ENCODE measurements at places on chromosomes 4 and X.
A peak's percentile ranks its signal among the peaks of the same experiment; 100 is the strongest.

DNA sequence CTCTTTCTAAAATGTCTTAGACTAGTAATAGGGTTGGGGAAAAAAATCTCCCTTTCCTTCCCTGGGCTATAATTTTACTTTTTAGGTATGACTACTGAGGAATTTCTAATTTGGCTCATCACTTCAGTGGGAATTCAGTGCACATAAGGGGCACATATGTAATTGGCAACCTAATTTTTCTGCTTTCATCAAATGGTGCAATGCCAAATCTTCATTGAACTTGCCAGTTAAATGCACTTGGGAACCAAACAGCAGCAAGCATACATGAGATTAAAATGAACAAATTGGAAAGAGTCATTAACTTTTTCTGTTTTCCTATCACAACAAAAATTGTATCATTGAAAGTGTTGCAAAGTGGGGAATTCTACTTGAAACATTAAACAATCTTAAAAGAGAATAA is 2.9 kb upstream of the CCSER1 start:
- no peak for DNase-seq

DNA sequence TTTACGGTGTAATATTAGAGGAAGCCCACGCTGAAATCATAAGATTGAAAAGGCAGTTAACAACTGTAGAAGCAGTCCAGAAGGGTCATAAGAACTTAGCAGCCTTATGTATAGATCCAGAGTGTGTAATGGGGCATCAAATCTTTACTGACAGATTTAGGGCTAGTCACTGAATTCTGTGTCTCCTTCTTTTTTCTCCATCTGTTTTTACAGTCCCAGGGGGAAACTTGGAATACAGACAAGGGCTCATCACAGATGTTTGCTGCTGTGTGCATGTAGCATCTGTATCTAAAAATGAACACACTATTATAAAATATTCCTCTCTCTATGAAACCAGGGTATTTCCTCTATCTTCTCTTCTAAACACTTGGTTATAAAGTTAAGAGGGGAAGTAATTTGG is 43.9 kb downstream of the CYSLTR1 start:
- DNase-seq = no peak

- no peak for DNase-seq
Measured at GRCh38 chr4:4281787-4282186, 8.2 kb downstream of the LYAR start.

GRCh38 chr4:138460477-138461414 is 218.6 kb upstream of the SLC7A11 start:
- no peak for DNase-seq

DNA sequence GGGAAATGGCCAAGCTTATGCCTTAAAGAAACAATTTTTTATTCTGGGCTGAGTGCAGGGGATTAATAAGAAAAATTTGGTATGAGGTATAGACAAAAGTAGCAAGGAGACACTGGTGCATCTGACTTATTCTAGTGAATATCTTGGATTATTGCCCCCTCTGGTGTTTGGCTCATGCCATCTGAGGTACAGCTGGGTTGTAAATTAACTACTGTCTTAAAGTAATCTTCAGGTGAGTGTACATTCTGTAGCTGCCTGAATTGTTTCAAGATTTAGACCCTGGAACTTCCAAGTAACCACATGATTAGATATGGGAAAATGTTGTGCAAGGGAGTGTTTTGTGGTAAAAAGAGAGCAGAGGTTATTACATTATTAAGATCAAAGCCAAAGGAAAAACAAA is 988.7 kb downstream of the FAM133A start:
- no peak for DNase-seq

- DNase-seq = no peak
Measured at GRCh38 chr4:162582180-162582579, 418.4 kb upstream of the FSTL5 start.

DNA sequence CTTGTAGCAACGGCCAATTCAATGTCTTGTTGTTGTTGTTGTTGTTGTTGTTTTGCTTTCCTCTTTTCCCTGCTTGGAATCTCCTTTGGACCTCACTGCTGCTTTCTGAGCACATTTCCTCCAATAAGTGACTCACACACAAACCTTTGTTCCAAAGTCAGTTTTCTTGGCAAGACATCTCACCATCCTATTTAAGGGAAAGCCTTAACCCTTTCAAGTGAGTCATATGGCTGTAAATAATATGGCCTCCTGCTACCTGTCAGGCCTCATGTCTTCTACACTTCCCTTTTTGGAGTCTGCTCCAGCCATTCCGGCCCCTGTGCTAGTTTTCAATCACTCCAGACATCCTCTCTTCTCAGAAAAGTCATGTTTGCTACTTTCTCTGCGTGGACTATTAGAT is 79.5 kb upstream of the MAGEB10 start:
- DNase-seq = no peak

DNA sequence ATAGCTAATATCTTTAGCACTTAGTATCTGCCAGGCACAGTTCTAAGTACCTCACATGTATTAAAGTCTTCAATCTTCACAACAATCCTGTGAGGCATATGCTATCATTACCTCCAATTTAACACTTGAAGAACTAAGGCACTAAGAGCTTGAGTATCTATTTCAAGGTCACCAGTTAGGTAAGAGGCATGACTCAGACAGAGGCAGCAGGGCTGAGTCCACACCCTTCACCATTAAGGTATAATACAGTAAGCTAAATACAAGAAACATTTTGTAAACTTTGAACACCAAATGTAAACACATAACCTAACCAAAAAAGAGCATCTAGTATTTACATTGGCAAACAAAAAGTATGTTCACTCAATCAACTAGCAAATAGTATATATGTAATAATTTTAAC is 1410.9 kb downstream of the PCDH18 start:
- no peak for DNase-seq

DNA sequence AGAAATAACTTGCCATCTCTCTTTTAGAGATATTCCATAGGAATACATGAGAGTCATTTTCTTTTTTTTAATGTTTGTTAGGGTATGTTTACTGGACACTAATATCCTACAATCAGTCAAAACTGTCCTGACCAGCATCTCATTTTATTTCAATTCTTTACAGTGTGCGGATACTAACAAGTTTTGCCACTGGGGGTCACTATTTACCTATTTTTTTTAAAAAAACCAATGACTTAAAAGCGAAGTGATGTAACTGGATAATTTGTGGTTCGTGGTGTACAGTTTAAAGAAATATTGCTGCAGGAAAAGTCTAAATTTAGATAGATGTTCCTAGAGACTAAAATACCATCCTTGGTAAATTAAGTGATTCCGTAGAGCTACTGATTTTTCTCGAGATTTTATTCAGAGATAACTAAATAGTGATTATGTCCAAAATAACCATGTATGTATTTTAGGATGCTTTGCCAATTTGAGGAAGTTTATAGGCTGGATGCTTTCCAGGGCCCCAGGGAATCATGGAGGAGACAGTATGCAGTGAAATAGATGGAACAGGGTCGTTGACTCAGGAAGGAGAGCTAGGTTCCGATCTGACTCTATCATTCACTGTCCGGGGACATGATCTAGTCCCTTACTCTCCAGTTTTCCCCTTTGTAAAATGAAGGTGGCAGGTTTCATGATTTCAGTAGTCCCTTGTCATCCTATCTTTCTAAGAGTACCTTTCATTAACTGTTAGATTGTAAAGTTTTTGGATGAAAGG is 34.0 kb upstream of the GNPDA2 start:
- DNase-seq = peak; percentile 29

DNA sequence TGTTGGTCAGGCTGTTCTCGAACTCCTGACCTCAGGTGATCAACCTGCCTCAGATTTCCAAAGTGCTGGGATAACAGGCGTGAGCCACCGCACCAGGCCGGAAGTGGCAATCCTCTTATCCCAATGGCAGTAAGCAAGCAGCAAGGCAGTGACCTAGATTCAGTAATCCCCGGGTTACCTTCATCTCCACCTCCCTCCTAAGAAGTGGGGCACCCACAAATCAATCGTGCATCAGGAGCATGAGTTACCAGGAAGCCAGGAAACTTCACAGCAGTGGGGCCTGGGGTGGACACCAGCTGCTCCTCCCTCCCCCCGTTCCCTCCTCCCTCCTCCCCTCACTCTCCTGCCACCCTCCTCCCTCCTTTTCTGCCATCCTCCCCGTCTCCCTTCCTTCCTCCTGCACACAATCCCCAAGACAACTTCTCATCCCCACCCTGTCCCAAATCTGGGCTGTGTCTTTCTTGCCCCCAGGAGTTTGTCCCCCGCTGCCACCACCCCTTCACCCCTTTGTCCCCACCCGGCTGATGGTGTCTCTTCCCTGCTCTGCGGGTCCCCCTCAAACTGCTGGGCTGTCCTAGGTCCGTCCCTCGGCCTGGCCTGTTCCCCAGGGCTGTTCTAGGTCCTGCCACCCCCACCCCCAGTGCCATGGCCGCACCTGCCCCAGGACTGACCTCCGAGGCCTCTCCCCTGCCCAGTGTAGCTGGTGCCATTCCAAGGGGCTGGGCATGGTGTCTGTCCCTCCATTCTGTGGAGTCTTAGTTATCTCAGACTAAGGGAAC is 2.2 kb downstream of the PDE6B start:
- no peak for DNase-seq

DNA sequence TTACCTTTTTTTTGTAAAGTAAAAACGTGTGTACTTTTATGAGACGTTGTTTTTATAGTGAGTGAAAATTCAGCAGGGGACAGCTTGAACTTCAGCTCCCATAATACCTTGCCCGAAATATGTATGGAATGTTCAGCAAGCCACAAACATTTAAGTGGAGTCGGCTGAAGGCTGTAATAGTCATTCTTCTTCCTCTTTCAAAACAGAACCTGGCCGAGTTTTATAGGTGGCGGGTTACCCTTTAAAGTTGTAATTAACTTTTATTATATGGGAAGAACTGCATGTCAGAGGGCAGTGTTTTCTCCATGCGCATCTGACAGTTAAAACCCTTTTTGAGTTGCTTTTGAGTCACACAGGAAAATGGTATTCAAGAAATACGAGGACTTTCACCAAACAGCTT is 50.7 kb downstream of the CLDN34 start:
- DNase-seq = no peak

- DNase-seq = no peak
Measured at GRCh38 chr4:138449938-138450337, 207.8 kb upstream of the SLC7A11 start.

DNA sequence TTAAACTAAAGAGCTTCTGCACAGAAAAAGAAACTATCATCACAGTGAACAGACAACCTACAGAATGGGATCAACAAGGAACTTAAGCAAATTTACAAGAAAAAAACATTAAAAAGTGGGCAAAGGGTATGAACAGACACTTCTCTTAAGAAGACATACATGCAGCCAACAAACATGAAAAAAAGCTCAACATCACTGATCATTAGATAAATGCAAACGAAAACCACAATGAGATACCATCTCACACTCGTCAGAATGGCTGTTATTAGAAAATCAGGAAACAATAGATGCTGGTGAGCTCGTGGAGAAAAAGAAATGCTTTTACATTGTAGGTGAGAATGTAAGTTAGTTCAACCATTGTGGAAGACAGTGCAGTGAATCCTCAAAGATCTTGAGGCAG is 27.8 kb downstream of the PAPSS1 start:
- DNase-seq = no peak

GRCh38 chr4:6258741-6259140 is 10.9 kb upstream of the WFS1 start:
- no peak for DNase-seq

DNA sequence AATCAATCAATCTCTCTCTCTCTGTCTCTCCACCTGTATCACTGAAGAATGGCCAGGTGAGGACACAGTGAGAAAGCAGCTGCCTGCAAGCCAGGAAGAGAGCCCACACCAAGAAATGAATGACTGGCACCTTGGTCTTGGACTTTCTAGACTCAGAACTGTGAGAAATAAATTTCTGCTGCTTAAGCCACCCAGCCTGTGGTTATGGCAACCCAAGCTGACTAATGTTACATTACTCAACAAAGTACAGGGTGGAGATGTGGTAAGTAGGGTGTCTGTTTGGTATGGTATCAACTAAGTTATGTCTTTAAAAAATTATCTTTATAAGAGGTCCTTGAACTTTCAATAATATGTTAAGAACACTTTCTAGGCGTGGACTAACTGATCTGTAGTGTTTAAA is 159.3 kb downstream of the EPHA5 start:
- no peak for DNase-seq

DNA sequence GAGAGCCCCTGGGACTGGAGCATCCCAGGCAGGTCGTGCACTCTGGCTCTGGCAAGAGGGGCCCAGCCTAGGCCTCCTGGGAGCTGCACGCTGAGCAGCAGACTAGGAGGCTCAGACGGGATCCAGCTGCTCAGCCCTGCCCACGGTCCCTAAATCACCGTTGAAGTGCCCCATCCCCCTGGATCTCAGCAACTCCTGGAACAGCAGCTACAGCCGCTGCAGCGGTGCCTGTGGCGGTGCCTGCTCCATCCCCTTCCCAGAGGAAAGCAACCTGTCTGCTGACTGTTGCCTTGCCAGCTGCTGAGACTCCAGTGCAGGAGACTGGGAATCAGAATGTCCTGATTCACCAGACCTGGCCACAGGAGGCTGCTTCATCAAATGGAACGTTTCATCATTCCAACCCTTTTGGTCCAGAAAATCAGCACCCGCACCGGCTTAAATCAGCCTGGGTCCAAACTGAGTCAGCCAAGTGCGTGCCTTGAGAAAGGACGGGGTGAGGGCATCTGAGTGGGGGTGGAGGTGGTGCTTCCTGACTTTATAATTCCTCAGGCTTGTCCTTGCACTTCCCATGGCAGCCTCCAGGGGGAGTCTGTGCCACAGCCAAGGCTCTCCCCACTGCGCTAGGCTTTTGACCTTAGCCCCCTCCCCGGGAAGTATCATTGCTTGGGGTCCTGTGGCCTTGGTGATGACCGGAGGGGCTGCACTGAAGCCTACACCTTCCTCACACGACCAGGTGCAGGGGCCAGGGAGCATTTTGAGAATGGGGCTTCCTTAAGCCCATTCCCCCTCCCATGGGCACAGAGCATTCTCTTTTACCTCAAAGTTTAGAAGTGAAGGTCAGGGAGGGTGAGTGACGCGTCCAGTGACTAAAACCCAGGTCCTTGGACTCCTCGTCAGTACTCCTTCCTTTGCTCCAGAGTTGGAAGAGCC is 6.5 kb downstream of the ZNF185 start:
- peak; percentile 44 for DNase-seq

GRCh38 chr4:138522366-138522765 is 280.2 kb upstream of the SLC7A11 start:
- DNase-seq = no peak

DNA sequence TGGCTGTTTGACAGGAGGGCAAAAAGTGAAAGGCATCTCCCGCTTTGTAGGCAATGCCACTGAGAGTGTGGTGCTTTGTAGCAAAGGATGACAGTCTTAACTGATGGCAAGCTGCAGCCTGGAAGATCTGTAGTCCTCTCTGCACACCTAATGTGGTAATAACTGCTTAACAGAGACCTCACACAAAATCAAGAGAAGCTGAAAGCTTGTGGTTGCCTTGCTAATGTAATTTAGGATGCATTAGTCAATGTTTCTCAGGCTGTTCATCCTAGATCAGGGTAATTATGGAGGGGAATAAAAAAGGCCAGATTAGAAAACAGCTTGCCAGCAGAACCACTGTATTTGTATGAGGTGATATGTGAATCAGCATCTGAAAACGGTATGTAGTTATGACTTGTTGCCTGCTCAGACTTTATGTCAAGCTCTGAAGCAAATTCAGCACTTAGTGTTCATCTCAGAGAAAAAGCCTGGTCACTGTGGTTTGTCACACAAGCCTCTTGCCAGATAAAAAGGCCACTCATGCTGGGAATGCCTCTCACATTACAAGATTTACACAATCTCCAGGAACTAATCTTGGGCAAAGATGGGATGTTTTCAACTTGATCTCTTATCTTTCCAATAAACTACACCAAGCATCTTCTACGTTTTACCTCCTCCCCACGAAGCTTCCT is 130.8 kb downstream of the ENOX2 start:
- peak; percentile 32 for DNase-seq
